ENCODE measurements at places on chromosomes 4 and X.

- no peak for DNase-seq
These were observed 1.2 kb upstream of the TREX2 start for GRCh38 chrX:153446950-153447580.

DNA sequence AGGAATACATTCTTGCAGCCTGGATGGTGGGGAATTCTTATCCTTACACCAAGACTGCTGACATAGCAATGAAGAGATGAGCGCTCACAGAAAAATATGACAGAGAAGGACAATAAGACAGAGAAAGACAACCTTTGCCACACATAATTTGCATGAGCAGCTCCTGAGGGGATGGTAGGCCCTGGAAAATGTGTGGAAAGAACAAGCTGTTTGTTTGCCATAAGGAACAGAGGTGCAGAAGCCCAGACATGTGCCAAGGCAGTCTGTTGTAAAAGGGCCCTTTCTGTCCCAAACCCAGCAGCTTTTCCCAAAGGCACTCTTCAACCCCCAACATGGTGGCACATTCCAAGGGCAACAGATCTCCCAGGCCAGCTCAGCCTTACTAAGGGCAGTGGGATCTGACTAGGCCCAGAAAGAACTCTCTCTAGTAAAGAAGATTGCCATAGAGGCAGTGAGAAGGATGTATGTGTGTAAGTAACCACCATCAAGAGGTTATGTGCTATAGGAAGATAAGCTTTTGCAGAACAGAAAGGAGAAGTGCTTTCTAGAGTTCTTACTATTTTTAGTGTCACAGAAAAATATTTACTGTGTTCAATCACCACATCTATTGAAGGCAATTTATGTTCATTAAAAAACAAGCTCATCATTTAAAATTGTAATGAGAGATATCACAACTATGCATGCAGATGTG is 287.0 kb upstream of the RASGEF1B start:
- DNase-seq, result no peak

DNA sequence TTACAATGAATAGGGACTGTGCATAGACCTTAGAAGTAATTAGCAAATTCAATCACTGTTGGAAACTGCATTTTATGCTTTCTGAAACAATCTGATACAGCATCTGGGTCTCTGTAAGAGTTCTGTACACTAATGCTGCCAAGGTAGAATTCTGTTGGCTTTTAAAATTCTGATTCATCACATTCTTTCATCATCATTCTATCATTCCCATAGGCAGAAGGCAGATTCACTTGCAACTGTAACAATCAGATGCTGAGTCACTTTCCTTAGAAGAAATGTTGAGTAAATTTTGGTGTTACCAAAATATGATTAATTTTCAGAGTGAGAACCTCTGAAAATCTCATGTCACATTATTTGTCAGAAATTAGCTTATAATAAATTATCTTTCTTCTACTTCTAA is 267.2 kb downstream of the MAPK10 start:
- DNase-seq, result no peak

GRCh38 chrX:747176-747575 is 116.6 kb downstream of the SHOX start:
- DNase-seq, result no peak

DNA sequence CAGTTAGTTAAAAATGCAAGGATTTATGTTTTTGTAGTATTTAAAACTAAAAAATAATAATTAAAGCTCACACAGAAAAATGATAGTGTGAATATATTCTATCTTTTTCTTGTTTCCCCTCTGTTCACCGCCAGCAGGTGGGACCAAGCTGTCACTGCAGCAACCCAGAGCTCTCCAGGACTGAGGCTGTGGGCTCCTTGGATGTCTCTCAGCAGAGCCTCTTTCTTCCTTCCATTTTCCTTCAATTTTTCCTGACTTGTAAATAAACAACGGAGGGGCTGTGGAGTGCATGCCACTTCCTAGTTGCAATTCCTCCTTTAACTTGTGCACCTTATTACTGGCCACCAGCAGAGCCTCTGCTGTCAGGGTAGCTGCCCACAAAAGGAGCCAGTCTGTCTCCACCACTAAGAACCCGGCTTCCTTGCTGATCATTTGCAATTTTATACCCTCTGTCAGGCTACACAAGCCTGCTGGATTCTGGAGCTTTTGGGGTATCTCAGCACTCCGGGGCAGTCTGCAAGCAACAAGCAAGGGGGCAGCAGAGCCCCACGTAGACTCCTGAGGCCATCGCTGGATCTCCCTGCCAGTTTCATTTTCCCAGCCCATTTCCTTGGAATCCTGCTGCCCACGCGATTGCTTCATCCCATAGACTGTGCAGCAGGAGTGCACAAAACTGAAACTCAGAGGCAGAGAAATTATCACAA is 1467.4 kb downstream of the C4orf33 start:
- peak; percentile 72 for DNase-seq

DNA sequence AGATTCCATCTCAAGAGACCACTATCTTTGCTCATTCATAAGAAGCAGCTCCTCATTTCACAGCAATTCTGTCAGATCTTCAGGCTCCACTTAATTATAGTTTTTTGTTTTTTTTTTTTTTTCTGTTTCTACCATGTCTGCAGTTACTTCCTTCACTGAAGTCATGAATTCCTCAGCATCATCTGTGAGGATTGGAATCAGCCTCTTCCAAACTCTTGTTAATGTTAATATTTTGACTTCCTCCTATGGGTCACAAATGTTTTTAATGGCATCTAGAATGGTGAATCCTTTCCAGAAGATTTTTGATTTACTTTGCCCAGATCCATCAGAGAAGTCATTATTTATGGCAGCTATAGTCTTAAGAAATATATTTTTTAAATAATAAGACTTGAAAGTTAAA is 53.1 kb downstream of the BMP2K start:
- DNase-seq, result no peak

DNA sequence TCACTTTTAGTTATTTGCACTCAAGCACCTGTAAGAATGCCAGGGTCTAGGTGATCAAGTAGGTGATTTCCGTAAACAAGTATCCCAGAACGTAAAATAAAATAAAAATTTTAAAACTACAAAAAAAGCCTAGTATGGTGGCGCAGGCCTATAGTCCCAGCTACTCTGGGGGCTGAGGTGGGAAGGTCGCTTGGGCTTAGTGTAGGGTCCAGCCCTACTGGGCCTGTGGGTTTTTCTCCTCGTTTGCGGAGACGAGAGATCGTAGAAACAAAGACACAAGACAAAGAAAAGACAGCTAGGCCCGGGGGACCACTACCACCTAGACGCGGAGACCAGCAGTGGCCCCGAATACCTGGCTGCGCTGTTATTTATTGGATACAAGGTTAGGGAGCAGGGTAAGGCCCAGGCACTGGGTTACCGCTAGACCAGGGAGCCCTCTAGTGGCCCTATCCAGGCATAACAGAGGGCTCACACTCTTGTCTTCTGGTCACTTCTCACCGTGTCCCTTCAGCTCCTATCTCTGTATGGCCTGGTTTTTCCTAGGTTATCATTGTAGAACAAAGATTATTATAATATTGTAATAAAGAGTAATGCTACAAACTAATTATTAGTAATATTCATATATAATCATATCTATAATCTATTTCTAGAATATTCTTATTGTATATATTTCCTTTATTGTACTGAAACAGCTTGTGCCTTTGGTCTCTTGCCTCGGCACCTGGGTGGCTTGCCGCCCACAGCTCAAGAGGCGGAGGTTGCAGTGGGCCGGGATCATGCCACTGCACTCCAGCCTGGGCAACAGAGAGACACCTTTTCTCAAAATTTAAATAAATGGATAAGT is 38.4 kb downstream of the SAGE1 start:
- peak; percentile 16 for DNase-seq

GRCh38 chrX:155031657-155032056 is 5.0 kb downstream of the FUNDC2 start:
- DNase-seq, result no peak

- DNase-seq, result no peak
These were observed 67.1 kb downstream of the USP38 start for GRCh38 chr4:143251779-143252178.

DNA sequence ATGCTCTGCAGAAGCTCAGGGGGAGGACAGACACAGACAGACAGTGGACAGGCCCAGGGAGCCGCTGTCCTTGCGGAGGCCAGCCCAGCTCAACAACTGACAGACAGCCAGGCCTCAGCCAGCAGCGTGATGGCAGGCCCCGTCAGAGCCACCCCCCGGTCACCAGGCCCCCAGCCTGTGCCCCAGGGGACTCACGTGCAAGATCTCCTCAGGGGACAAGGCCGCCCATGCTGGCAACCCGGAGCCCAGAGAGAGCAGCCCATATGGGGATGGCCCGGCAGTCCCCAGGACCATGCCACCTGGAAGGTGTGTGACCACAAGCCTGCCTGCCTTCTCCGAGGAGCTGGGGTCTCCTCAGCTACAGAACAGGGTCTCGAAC is 28.0 kb upstream of the MXD4 start:
- DNase-seq, result no peak

DNA sequence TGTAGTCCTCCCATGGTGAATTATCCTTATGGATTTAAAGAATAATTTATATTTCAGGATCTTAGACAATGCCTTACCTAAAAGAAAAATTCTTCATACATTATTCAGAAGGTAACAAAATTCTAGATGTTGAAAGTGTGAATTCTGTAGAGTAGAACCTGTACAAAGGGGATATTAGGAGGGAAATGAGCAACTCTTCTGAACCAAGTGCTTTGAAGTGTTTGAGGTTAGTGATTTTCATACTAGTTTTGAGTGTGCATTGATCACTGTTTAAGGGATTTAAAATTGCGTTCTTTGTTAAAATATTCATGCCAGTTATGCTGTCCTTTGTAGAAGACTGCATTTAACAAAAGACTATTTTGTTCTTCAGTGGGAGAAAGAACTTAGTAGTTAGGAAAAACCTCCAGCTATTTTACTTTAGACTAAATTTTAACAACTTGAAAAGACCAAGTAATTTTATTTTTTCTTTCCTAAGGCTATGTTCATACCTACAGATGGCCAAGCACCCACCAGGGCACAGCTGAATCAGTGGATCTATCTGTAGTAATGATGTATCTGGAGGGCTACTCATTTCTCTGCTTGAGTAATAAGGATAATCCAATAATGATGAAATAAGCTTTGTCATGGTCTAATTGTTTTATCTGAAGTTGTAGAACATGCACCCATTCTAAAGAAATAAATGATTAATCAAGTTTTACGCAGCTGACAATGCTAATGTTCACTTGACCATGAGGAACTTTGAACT is 134.3 kb upstream of the RPS6KA6 start:
- DNase-seq, result no peak

GRCh38 chr4:3775005-3775404 is 8.8 kb downstream of the ADRA2C start:
- no peak for DNase-seq

DNA sequence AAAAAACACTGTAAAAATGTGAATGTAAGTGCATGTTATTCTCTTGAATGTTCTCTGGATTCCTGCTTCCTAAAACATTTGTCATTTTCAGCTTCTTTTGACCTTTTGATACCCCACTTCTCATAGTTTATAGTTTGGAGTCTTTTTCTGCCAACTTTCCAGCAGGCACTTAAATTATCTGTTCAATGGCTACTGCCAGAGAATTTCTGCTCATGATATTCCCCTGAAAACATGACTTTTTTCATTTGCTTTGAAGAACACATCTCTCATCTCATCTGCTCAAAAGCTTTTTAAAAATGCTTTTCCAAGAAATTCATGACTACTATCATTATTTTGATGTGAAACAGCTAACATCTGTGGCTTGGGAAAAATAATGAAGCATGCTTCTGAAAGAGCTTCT is 269.7 kb upstream of the PCDH7 start:
- no peak for DNase-seq

GRCh38 chrX:134202561-134202960 is 34.4 kb upstream of the CCDC160 start:
- no peak for DNase-seq

GRCh38 chrX:78650906-78651437 is 8.2 kb downstream of the RTL3 start:
- DNase-seq, result no peak

- DNase-seq, result no peak
These were observed 237.9 kb downstream of the KCTD8 start for GRCh38 chr4:44210750-44211149.

DNA sequence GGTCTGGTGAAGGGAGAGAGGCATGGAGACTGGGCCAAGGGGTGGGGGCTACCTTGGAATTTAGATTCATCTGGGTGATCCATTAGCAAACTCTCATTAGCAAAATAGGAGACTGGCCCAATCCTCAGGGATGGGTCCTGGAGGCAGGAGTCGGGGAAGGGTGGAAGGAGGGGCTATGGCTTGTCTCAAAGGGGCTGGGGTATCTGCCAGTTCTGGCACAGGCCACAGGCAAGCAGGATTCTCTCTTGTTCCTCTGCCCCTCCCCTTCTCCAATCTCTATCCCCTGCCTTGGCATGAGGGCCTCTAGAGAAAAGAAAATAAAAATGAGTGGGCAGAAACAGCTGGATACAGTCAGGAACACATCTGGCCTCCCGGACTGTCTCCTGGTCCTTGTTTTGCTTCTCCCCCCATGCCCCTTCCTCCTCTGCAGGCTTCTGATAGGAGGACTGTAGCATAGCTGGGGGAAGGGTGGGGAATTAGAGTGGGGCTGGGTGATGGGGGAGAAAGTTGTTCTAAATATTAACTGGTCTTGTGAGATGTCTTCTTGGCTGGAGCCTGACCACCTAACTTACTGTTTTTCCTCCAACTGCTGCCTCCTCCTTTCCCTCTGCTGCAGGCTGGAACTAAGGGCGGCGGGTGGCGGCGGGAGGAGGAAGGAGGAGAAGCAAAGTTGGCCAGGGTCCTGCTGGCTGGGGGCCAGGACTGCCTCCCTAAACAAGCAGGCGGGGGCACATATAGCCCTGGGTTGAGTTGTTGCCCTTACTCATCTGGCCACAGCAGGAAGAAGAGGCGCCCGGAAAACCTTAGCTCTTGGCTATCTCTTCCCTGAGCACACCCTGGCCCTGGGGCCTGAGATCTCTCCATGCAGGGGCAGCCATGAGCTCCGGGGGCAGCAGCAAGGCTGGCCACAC is 53.3 kb upstream of the LAS1L start:
- DNase-seq, result no peak

GRCh38 chrX:10875995-10876394 is 235.1 kb upstream of the HCCS start:
- DNase-seq, result no peak

DNA sequence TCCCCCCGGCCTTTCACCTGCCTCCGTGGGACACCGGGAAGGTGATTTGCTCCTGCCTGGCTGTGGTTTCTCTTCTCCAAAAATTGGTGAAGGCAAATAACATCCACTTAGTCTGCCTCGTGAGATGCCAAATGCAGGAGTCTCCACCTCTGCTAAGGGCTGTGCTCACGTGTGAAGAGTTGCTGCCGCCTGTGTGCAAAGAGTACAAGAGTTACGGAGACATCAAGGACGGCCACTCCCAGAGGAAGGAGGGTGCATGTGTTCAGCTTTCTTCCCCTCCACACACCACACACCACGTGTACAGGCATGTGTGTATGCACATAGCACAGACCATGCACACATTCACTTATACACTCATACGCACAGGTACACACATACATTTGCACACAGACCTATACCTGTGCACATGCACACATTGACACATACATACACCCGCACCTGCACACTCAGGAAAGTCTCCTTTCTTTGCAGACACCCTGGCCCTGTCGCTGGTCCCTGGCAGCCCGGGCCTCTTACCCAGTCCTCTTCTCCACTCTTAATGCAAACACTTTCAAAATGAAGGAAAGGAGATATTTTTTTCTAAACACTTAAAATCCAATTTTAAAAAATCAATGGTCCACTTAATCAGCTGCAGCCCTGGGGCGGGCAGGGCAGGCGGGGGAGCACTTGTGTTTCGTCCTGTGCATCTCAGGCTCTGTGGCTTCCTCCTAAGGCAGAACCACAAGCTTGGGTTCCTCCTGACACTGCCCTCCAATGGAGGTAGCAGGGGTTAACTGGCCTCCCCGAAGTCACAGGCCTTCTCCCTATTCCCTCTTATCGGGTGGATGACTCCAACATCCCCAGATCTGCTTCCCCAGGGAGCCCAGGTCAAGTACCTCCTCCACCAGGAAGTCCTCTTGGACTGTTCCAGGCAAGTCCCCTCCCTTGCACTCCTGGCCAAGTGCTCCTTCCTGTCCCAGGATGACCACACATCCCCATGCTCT is 103.0 kb downstream of the CPZ start:
- DNase-seq, result no peak
